Cerebellar cortex (tissue), 1 donor: ENCODE measurements at places on chromosomes 1 and 21.

- no peak for DNase-seq
Observed at GRCh38 chr1:173426057-173426456, 51.1 kb upstream of the PRDX6 start.

DNA sequence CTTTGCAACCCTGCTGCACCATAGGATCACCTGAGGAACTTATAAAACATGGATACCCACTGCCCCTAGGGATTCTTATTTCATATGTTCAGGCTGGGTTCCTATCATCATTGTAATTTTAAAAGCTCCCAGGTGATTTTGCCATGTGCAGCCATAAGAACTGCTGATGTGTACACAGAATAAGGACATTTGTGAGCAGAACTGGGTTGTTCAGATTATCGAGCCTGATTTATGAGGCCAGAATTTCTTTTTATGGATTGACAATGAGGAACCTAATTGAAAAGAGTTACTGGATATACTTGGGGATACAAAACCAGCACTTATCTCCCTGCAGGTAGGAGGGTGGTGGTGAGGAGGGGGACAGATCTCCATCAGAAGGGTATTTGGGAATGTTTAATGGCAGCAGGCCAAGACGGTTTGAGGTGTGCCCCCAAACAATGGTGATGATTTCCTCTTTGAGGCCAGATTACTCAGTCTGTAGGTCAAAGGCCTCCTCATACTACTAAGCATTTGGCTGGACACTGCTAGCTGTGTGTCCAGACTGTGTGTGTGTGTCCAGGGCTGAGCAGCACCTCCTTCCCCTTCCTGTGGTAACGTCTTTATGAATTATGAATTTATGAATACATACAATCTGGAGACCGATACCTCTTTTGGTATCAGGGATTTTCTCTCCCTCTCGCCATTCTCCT, 18.9 kb downstream of the NOS1AP start:
- no peak for DNase-seq

DNA sequence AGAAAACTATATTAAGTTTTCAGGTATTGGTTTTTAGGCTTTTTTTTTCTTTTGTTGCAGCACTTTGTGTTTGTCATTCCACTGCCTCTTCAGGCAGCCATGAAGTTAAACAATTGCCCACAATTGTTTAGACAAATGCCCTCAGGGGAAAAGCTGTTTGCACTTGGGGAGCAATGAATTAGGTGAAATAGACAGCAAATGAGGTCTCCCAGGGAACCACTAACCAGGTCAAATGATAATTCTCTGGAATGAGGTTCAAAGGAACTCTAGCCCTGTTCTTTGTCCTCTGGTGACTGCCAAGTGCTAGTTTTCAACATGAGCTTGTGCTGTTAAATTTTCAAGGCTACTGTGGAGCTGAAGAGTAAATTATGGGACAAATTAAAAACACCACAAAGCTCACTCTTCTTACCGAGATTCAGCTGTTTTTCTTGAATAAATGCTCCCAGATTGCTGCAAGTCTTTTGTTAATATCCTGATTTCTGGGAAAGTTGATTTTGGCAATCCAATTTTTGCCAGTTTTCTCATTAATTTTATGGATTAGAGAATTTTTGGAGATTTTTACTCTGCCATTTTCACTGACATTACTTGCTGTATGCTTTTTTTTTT, 15.1 kb upstream of the MAB21L3 start:
- DNase-seq: no peak

- DNase-seq: no peak
Observed at GRCh38 chr1:4668743-4669700, 14.6 kb downstream of the AJAP1 start.

GRCh38 chr1:204155881-204156280, 4.0 kb upstream of the ETNK2 start:
- no peak for DNase-seq

DNA sequence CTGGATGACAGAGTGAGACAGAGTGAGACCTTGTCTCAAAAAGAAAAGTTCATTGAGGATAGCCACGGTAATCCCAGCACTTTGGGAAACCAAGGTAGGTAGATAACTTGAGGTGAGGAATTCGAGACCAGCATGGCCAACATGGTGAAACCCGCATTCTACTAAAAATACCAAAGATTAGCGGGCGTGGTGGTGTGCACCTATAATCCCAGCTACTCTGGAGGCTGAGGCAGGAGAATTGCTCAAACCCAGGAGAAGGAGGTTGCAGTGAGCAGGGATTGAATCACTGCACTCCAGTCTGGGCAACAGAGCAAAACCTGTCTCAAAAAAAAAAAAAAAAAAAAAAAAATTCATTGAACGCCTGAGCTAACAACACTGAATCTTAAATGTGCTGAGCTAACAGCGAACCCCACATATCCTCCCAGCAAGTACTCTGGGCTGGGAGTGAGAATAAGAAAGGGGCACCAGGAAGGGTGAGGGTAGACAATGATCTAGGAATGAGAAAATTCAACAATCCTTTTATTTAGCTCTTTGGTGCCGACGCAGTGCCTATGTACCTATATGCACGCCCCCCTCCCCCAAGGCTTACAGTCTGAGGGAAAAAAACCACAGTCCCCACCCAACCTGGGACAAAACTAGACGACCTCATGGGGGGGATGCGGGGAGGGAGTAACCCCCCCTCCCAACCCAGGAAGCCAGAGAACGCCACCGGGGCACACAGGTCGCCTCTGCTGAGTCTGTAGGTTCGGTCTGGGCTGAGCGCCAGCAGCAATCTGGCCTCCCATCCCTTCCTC, 1.4 kb upstream of the CACNA1S start:
- DNase-seq: no peak

GRCh38 chr1:66613187-66613586, 79.2 kb downstream of the SGIP1 start:
- no peak for DNase-seq

DNA sequence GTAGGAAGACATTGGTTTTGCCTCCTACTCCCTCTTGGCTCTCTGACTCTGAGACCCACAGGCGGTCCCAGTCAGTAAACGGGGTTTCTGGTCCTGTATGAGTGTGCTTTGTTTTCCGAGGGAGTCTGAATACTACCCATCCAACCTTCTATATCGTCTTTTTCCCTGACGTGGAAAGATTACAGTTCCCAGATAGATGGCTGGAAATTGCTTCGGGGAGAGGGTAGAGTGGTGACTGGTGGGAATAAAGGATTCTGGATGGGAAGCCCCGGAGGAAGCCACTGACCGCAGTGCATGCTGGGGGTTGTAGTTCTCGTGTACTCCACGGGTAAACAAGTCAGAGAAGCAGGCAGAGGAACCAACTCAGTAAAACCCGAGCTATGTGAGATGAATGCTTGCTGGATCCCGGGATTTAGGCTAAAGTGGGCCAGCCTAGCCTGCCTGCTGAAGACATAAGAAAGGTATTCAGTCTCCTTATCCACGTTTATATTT, 66.2 kb upstream of the IRF2BP2 start:
- DNase-seq: peak; percentile 93

- peak; percentile 46 for DNase-seq
Observed at GRCh38 chr1:76496871-76497270, 370.4 kb upstream of the ST6GALNAC5 start.

DNA sequence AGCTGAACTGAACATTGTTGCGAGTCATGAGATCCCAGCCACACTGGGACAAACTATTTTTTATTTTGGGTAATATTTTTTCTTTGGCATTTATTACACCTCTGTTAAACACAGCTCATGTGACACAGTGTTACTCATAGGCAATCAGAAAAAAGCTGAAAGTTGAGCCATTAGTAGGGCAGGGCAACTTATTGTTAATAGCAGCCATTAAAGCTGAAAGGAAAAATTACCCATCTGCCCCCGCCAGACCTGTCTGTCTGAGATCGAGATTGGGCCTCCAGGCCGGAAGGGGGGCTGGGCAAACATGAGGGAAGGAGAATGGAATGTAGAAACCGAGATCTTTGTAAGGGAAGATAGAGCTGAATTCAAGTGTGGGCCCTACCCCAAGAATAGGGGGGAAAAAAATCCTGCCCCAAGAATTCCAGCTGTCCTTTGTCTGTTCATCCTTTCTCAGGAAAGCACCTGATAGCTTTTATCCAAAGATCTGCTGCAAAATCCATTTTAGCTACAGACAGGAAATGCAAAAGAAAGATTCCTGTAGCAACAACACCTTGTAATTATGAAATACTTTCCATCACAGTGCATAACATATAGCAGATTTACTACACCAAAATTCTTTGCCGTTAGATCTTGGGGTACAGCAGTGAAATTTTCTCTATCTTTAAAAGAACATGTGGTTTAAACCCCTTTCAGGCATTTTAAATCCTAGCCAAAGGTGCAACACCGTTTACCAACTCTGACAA, 212.8 kb downstream of the PBX1 start:
- DNase-seq: no peak

DNA sequence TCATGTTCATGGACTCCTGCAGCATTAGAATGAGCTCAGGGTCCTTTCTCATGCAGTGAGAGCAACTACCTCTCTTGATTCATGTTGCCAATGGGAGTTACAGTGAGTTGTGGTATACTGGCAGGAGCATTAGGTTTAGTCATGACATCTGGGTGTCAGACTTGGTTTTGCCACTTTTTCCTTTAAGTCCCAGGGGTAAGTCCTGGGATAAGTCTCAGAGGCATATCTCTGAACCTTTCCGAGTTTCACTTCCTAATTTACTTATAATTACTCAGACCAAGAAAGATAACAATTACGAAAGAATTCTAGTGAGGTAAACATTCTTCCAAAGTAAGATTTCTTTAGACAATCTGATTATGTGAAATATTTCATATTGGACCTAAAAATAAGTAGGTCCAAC, 606.0 kb downstream of the SMYD3 start:
- DNase-seq: no peak

DNA sequence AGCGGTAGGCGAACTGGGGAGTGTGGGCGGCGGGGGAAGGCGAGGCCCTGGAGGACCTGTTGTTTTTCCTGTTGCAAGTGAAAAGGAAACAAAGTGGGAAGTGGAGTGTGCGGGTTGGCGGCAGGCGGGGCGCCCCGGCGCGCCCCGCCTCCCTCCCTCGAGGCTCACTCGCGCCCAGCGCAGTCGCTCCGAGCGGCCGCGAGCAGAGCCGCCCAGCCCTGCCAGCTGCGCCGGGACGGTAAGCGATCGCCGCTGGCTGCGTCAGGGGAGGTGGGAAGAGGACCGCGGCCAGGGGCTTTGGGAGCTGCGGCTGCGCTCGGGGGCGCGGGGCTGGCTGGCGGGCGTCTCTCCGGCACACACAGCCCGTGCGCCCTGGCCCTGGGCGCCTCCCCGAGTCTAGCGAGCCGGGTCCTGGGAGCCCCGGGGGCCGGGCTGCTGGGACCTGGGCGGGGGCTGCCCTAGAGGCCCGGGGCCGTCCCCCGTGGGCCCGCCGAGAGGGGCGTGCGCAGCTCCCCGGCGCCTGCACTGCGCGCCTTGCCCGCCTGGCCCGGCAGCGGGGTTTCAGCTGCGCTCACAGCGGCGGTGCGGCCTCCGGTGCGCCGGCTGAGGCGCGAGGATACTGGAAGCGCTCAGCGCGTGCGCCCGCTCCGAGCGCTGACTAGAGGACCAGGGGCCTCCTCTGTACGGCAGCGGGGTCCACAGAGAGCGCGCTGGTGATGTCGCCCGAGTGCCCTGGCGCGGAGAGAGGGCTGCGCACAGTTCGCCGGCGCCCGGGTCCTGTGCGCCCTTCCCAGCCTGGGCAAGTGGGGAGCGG, at the start of gene PIK3CD:
Gene PIK3CD, plus strand, starts transcription at position 167 of the 814 bp plus-strand sequence. CDS start 58,725 bp downstream, outside the sequence.
- DNase-seq: no peak

DNA sequence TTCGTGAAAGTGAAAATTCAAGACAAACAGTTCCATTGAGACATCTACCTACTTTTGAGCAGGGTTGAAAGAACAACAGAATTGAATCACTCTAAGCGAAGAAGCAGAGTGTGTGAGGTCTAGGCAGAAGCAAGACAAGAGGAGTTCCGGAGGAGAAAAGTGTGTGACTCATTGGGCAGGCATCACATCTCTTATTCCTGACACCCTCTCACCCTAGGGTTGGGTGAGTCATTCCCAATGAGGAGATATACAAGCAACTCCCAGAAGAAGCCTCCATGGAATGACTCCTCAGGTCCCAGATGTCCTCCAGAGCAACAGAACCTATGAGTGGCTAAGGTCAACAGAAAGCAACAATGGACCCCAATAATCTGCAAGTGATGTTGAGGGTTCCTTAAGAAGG, 138.1 kb downstream of the TPR start:
- DNase-seq: no peak

DNA sequence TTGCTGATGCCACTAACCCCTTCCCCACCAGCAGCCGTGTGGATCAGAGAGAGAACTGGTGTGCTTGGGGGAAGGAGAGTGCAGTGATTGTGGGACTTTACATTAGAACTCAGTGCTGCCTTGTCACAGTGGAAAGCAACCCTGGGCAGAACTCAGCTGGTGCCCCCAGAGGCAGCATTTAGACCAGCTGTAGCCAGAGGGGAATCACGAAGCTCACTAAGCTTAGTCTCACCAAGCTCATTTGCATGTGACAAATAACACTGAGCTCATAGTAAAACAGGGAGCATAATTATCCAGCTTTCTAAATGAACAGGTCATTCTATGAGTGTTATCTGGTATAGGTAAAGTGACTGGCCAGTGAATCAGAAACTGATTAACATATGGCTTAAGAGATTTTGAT, 9.8 kb upstream of the SMAP2 start:
- DNase-seq: no peak

- no peak for DNase-seq
Observed at GRCh38 chr1:53567851-53568250, 108.7 kb downstream of the DMRTB1 start.

DNA sequence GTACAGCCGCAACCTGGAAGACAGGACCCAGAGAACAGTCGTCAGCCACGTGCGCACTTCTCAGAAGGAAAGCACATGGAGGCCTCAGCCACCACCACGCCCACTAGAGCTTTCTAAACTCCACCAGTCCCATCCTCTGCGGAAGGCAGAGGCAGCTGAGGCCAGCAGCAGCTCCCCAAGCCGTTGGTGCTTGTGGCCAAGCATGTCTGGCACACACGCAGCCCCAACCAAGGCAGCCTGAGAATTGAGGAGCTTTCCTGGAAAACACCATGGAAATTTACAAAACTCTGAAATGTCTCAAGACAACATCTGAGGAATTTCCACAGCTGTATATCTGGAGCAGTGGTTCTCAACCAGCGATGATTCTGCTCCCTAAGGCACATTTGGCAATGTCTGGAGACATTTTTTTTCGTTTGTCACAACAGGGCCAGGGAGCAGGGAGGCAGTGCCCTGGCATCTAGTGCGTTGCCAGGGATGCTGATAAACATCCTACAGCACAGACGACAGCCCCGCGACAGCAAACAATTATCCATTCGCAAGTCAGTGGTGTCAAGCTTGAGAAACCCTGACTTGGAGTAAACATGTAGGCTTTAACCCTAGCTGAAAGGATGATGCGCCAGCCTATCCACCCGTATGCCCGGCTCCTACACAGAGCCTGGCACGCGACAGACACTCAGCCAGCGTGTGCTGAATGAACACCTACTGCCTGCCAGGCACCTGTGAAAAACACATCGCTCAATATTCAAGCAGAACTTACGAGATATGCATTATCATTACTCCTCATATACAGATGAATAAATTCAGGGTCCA, 24.7 kb downstream of the NPHP4 start:
- no peak for DNase-seq

DNA sequence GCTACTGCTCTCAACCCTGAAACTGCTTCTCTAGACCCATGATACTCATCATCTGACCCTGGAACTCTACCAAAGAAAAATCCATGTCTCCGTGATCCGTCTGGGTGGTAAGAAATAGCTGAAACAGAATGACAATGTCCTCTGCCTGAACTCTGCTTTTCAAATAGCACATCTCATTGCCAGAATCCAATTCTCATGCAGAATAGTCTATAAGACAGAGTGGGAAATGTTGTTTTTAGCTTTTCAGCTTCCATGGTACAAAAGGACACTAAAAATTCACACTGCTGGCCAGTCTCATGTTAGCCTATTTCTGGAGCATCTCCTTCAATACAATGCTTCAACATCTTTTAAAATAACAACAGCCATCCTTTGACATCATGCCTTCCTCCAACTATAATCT, 1355.8 kb upstream of the PRMT6 start:
- no peak for DNase-seq
